Right lobe of liver (tissue), 6 donors: ENCODE measurements at places on chromosomes 3 and 15. TPM values are rescaled to one million over a fixed set of nuclear protein-coding genes. Genes with fewer than 3 reads are reported as not detected.

LRRC31 gene
- 0.78 TPM for total RNA-seq

DNA sequence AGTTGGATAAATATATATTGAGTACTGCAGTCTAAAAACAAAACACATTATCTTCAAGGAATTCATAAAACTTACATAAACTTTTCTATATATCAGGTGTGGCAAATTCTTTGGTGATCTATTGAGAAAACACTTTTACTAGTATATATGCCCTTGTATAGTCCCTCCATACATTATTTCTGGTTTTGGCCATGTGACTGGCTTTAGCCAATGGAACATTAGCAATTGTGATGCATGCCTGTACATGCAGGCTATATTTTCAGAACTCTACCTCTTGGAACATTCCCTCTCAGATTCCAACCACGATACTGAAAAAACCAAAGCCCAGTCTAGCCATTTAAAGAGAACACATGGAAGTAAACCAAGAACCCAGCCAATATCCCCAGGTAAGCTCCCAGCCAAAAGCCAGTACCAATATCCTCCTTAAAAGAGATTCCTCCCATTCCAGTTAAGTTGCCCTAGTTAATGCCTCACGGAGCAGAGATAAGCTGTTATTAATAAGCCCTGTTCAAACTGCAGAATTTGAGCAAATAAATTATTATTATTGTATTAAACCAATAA, 152.8 kb downstream of the NEK10 start:
- DNase-seq = no peak
- no peaks in the 10 kb centered on the region for H3K36me3 ChIP-seq
- H3K27ac ChIP-seq = no peak overlapping the region
- no peaks in the 10 kb centered on the region for H3K4me1 ChIP-seq
- H3K4me3 ChIP-seq = no peak overlapping the region
- H3K27me3 ChIP-seq = no peaks in the 10 kb centered on the region

DNA sequence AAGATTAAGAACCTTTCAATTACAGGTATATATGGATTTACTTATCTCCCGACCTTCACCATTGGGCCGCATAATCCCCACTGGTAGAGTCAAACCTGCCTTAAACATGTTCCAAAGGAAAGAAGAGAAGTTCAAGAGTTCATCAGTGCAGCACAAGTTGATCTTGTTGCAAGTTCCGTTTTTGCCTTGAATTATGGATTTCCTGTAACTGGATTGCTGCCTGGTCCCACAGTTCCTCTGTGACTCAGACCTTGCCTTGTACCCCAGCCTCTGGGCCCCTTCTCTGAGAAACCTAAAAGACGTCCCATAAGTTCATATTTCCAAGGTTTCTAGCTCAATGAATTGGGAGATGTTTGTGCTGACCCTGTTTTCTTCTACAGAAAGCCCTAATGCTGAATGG, 112.5 kb upstream of the THBS1 start:
- H3K4me1 ChIP-seq = peaks cover 2% of the 10 kb centered on the region
- no peaks in the 10 kb centered on the region for H3K27me3 ChIP-seq
- no peaks in the 10 kb centered on the region for H3K36me3 ChIP-seq
- no peak overlapping the region for H3K27ac ChIP-seq
- DNase-seq = no peak
- H3K4me3 ChIP-seq = no peak overlapping the region

KLF15 gene
- total RNA-seq = 68.7 TPM

- no peak overlapping the region for H3K27ac ChIP-seq
- peaks cover 96% of the 10 kb centered on the region for H3K36me3 ChIP-seq
- H3K4me3 ChIP-seq = no peak overlapping the region
- no peaks in the 10 kb centered on the region for H3K27me3 ChIP-seq
- no peak for DNase-seq
- peaks cover 19% of the 10 kb centered on the region for H3K4me1 ChIP-seq
Observed at GRCh38 chr3:133769536-133769935, 23.3 kb downstream of the TF start.

DNA sequence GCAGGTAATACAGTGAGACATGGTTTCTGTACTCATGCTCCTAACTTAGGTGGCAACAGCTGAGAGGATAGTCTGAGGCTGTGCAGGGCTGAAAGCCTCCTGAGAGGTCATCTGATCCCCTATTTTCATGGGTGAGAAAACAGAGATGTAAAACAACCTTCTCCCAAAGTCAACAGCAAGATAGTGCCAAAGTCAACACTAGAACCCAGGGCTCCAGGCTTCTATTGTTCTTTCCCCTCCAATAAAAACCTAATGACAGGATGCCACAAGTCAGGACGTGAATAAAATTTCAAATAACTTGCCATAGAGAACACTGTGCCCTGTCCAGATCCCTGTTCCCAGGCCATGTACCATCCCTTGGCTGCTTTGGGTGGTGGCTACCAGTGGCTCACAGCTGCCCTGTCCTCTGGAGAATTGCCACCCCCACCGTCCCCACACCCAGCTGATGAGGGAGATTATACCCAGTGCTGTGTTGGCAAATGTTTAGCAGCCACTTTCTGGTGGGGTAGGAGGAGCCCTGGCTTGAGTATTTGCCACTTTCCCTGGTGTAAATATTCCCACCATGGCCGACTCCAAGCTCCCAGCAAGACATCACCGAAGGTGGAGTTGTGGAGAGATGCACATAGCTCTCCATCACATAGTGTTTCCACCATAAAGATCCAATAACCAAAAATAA, 54.8 kb downstream of the SRGAP3 start:
- H3K4me1 ChIP-seq = no peaks in the 10 kb centered on the region
- no peak for DNase-seq
- no peaks in the 10 kb centered on the region for H3K27me3 ChIP-seq
- H3K36me3 ChIP-seq = no peaks in the 10 kb centered on the region
- H3K4me3 ChIP-seq = no peak overlapping the region
- H3K27ac ChIP-seq = no peak overlapping the region

DNA sequence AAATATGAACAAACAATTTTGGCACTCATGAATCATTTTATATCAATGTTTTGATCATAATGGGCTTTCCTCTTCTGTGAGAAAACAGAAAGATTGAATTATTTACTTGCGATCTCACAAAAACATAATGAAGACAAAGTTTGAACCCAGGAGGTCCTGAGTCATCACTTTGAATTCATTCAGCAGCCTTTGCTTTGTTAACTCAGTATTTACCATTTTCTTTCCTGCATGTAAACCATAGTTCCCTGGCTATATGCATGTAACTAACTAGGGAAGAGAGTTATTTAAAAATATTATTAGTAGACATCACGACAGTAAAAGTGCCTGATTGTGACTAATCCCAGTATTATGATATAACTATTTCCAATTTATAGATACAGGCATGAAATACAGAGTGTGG, 1026.2 kb downstream of the PLOD2 start:
- no peak for DNase-seq
- H3K27ac ChIP-seq = no peak overlapping the region
- no peaks in the 10 kb centered on the region for H3K4me1 ChIP-seq
- no peak overlapping the region for H3K4me3 ChIP-seq

DNA sequence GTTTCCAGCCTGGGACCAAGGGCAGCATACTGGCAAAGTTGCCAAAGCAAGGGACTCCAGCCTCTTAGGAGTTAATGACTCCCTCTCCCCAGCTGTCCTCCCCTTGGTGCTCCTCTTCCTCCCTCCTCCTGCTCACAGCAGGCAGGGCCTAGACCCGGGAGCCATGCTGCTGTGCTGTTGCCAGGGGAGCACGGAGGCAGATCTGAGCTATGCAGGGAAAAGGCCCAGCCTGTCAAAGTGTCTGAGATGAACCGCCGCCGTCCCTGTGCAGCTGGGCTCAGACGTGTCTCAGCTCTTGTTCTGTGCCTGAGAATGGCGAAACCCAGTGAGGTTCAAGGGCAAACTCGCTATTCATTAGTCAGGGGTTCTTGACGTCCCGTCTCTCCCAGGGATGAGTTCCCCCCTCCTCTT, 60.8 kb upstream of the POLG start:
- no peak overlapping the region for H3K4me3 ChIP-seq
- no peak for DNase-seq
- peaks cover 17% of the 10 kb centered on the region for H3K27me3 ChIP-seq
- no peak overlapping the region for H3K27ac ChIP-seq
- H3K4me1 ChIP-seq = no peaks in the 10 kb centered on the region

GOLGA8O gene
- not detected for total RNA-seq

GPR160 gene
- total RNA-seq = 4.2 TPM

GRCh38 chr3:21752749-21753347, 1.8 kb upstream of the ZNF385D start:
- H3K4me1 ChIP-seq = no peaks in the 10 kb centered on the region
- no peak for DNase-seq
- no peak overlapping the region for H3K27ac ChIP-seq

DNA sequence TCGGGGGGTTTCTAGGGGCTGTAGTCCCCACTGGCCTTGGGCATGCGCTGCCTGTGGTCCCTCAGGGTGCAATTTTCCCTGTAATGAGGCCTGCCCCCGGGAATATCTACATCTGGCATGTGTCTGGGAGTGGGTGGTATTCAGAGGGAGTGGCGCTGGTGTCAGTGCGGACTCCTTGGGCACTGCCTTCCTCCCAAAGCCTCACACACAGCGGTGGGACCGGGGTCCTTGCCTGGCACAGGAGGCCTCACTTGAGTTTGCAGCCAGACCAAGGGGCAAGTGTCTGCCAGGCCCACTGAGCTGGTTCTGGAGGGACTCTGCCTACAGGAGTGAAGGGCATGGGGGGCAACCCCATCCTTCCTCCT, 53.5 kb upstream of the PCSK6 start:
- no peak for DNase-seq
- no peak overlapping the region for H3K4me3 ChIP-seq
- no peak overlapping the region for H3K27ac ChIP-seq

LTK gene
- total RNA-seq = 1.9 TPM

- no peaks in the 10 kb centered on the region for H3K27me3 ChIP-seq
- H3K36me3 ChIP-seq = no peaks in the 10 kb centered on the region
- H3K27ac ChIP-seq = no peak overlapping the region
Observed at GRCh38 chr3:109257269-109257668, 59.0 kb downstream of the DPPA2 start.

DCLK3 gene
- 0.06 TPM for total RNA-seq

DNA sequence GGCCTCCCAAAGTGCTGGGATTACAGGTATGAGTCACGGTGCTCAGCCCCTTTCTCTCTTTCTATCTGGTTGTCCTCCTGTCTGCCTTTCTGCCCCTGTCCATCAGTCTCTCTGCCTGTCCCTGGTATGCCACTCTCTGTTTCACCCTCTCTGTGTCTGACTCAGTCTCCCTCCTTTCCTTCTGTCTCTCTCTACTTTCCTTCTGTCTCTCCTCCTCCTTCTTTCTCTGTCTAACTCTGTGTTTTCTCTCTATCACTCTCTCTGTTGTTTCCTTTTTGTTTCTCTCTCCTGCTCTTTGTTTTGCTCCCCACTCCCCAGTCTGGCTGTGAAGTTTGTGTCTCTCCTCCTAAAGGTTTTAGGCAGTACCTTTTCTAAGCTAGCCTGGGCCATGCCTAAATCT, 9.1 kb upstream of the STRA6 start:
- H3K27me3 ChIP-seq = no peaks in the 10 kb centered on the region

- H3K27me3 ChIP-seq = no peaks in the 10 kb centered on the region
- no peaks in the 10 kb centered on the region for H3K36me3 ChIP-seq
- H3K27ac ChIP-seq = no peak overlapping the region
- no peak for DNase-seq
- H3K4me1 ChIP-seq = no peaks in the 10 kb centered on the region
Observed at GRCh38 chr3:159974-160373, 36.6 kb upstream of the CHL1 start.

- DNase-seq = peak; percentile 76
- no peaks in the 10 kb centered on the region for H3K36me3 ChIP-seq
- no peaks in the 10 kb centered on the region for H3K27me3 ChIP-seq
Observed at GRCh38 chr15:64865998-64866520, 24.3 kb downstream of the PLEKHO2 start.

- H3K4me3 ChIP-seq = no peak overlapping the region
- no peaks in the 10 kb centered on the region for H3K27me3 ChIP-seq
- no peaks in the 10 kb centered on the region for H3K36me3 ChIP-seq
- H3K4me1 ChIP-seq = no peaks in the 10 kb centered on the region
- H3K27ac ChIP-seq = no peak overlapping the region
Observed at GRCh38 chr15:75114327-75114726, 87.4 kb upstream of the C15orf39 start.

DNA sequence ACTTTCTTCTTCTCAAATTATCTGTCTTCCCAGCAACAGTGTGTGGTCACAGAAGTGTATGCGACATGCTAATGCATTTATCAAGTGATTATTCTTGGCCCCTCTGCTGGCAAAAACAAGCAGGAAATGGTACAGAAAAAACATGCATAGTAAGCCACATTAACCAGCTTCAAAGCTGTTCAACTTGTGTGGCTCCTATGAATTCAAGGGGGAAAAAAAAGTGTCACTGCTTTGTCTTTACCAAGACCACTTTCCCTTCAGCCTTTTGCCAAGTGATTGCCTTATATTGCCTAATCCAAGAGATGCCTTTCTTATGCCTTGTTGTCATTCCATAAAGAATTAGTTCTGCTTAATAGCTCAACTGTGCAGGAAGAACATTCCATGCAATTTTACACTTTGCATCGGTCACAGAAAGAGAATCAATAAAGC, 39.1 kb downstream of the PRTG start:
- H3K27ac ChIP-seq = no peak overlapping the region
- no peak for DNase-seq
- no peak overlapping the region for H3K4me3 ChIP-seq
- no peaks in the 10 kb centered on the region for H3K27me3 ChIP-seq
- H3K4me1 ChIP-seq = no peaks in the 10 kb centered on the region
- no peaks in the 10 kb centered on the region for H3K36me3 ChIP-seq

DNA sequence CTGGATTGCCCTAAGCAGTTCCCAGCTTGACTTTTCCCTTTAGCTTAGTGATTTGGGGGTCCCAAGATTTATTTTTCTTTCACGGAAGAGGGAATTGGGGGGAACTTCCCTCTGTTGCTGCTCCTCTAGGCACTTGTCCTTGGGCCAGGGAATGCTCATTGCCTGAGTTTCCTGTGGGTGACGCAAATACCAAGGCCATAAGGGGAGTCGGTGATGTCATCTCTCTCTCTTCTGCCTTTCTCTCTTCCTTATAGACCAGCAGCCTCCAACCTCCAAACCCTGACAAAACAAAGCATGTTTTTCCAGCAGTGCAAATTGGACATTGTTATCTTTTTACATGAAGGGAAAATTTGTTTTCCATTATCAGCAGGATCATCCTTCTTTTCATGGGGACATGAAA, 120.2 kb downstream of the ITPR1 start:
- H3K4me1 ChIP-seq = no peaks in the 10 kb centered on the region
- no peak overlapping the region for H3K4me3 ChIP-seq
- no peak for DNase-seq
- no peaks in the 10 kb centered on the region for H3K27me3 ChIP-seq
- H3K27ac ChIP-seq = no peak overlapping the region

- H3K27me3 ChIP-seq = no peaks in the 10 kb centered on the region
- H3K36me3 ChIP-seq = no peaks in the 10 kb centered on the region
- no peak overlapping the region for H3K27ac ChIP-seq
- no peaks in the 10 kb centered on the region for H3K4me1 ChIP-seq
- DNase-seq = no peak
Observed at GRCh38 chr3:176974279-176974678, 223.0 kb downstream of the TBL1XR1 start.

- H3K27ac ChIP-seq = no peak overlapping the region
- H3K4me1 ChIP-seq = no peaks in the 10 kb centered on the region
- no peaks in the 10 kb centered on the region for H3K36me3 ChIP-seq
- H3K4me3 ChIP-seq = no peak overlapping the region
- no peaks in the 10 kb centered on the region for H3K27me3 ChIP-seq
- DNase-seq = no peak
Observed at GRCh38 chr3:128144512-128145187, 8.6 kb upstream of the EEFSEC start.
